ENCODE measurements at places on chromosomes 1 and 21. TPM values are rescaled to one million over a fixed set of nuclear protein-coding genes. Genes with fewer than 3 reads are reported as not detected.

The AMY2A gene
- total RNA-seq, result not detected

The KRTAP11-1 gene
- total RNA-seq, result not detected

GRCh38 chr1:31373897-31374486 lies 1.1 kb upstream of the FABP3 start:
- DNase-seq, result no peak

- DNase-seq, result no peak
Observed at GRCh38 chr1:101167891-101168290, 68.9 kb upstream of the S1PR1 start.

DNA sequence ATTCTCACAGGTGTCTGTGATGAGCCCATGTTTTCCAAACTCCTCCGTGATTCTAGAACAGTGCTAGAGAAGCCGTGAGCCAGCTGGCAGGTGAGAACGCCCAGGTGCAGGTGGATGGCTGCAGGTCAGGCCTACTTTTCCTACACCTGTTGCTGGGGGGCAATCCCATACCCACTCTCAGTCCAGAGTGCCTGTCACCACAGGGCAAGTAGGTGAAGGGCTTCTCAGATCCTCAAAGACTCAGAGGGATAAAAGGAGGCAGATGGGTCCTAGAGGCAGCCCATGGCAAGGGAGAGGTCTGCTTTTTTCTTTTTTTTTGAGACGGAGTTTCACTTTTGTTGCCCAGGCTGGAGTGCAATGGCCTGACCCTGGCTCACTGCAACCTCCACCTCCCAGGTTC lies 50.7 kb upstream of the H6PD start:
- DNase-seq, result no peak

DNA sequence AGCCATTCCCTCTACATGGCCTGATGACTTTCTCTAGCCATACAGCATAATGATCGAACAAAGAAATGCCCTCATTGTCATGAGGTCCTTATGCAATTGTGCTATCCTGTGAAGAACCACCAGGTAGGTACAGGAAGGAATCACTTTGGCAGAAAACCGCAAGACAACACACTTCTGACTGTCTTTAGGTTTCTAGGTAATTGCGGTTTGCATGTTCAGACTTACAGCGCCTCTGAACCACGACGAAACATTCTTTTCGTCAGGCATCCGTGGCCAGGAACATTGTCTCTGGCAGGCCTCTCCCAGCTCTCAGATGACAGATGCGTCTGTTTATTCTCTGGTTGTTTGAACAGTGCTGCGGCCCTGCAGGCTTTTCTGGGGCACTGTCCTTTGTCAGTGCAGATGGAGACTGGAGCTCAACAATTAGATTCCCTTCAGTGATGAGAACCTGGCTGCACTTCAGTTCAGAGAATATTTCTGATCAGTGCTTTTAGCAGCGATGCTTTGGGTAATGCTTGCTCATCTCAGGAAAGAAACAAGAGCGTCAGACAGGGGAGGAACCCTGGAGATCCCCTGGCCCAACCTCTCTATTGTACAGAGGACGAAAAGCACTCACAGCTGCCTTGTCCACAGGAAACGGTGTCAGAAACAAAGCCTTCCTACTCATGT lies 63.4 kb downstream of the B3GALT5 start:
- no peak for DNase-seq

DNA sequence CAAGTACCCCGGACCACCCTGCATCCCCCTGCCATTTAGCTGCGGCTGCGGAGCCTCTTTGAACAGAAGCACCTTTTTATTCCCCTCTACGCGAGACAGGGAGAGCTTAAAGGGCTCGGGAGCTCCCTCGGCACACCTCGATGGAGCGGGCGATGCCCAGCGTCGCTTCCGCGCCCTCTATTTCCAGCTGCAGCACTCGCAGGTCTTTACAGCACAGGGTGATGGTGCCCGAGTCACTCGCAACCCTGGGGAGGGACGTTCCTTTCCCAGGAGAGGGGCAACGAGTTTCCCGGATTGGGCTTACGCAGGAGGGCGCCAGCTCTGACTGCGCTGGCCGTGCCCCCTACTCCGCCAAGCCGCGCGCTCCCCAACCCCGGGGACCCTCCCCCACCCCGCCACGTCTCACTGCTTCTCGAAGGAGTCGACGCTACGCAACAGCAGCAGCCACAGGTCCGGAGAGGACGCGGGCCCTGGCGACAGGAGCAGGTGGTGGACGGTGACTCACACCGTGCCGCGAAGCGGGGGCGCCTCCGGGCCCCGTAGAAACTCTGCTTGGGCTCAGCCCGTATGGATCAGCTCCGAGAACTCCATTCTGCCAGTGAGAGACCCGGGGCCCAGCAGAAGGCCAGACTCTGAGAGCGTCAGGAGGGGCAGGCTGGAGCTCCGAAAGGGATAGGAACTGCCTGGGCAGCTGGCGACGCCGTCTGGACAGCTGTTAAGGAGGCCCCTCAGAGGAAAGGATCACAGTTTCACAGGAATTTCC lies 5.8 kb upstream of the FAM167B start:
- no peak for DNase-seq
